ENCODE measurements at places on chromosomes 5 and 9.

DNA sequence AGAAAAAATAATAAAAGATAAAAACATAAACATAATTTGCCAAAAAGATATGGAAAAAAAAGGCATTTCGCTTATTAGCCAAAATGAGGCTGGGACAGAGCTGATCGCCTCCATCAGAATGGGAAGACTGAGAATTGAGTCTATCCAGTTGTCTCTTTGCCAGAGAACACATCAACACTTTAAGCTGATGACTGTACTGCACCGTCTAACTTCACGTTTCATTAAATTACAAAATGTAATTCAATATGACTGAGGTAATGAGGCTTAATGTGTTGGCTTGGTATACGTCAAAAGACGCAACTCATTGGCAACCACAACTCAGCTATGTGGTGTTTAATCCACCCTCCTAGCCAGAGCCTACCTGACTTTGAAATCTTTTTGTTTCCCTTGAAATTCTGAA lies 462.7 kb upstream of the CD180 start:
- H3K27ac ChIP-seq = no peak overlapping the region
- H3K4me1 ChIP-seq = no peaks in the 10 kb centered on the region
- no peak overlapping the region for H3K4me3 ChIP-seq
- no peaks in the 10 kb centered on the region for H3K36me3 ChIP-seq
- H3K27me3 ChIP-seq = no peaks in the 10 kb centered on the region
- no peak for DNase-seq

- peaks cover 6% of the 10 kb centered on the region for H3K4me1 ChIP-seq
- peaks cover 66% of the 10 kb centered on the region for H3K36me3 ChIP-seq
- peak overlapping the region; percentile 15 for H3K4me3 ChIP-seq
- no peaks in the 10 kb centered on the region for H3K27me3 ChIP-seq
- DNase-seq = no peak
- no peak overlapping the region for H3K27ac ChIP-seq
These were observed 53.4 kb downstream of the PTCH1 start for GRCh38 chr9:95463148-95464060.

GRCh38 chr5:133321833-133322420 lies 270.1 kb downstream of the HSPA4 start:
- H3K4me1 ChIP-seq = no peaks in the 10 kb centered on the region
- no peak overlapping the region for H3K27ac ChIP-seq
- no peak for DNase-seq
- no peak overlapping the region for H3K4me3 ChIP-seq

GRCh38 chr9:6153425-6153824 lies 62.2 kb upstream of the IL33 start:
- no peak for DNase-seq
- no peaks in the 10 kb centered on the region for H3K36me3 ChIP-seq
- H3K27me3 ChIP-seq = no peaks in the 10 kb centered on the region
- H3K27ac ChIP-seq = no peak overlapping the region

- H3K4me1 ChIP-seq = peaks cover 74% of the 10 kb centered on the region
- no peaks in the 10 kb centered on the region for H3K27me3 ChIP-seq
- peak within 1 kb of the TSS; percentile 100 for H3K27ac ChIP-seq
- H3K36me3 ChIP-seq = peaks cover 36% of the 10 kb centered on the region
These were observed at the start of gene SQSTM1 for GRCh38 chr5:179820483-179821297. Gene SQSTM1, plus strand, starts transcription at chr5:179820905. Its CDS starts 32 bp downstream, at chr5:179820937.

Data from tibial artery (tissue), 4 donors.